ENCODE measurements at places on chromosomes 1 and 21.

- no peak for DNase-seq
Observed at GRCh38 chr21:42142627-42143026, 71.5 kb downstream of the UMODL1 start.

- no peak for DNase-seq
Observed at GRCh38 chr1:110672753-110673108, 2.0 kb downstream of the KCNA3 start.

DNA sequence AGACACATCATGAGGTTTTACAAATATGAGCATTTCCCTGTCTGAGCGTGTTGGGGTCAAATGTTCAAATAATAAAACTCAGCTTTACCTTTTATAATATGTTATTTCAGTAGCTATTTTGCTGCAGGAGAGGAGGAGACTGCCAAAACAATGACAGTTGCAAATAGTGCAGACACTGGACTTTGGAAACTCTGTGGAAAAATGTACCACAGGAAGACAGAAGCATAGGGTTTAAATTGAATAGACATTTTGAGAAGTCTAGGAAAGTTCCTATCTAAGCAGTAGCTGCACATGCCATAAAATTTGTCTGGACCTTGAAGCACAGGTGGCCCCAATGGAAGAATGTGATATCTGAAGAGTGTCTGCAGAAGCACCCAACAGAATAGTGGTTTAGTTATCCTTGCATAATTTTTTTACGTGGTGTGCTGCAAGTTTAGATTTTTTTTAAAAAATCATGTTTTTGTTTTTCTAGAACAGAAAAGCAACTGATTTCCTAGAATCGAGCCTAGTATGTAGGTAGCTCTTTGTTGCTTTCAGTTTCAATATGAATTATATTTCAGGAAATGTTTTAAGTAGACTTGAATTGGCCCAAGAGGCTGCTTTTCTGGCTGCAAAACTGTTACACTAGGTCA lies 14.0 kb upstream of the GBP5 start:
- DNase-seq: no peak

DNA sequence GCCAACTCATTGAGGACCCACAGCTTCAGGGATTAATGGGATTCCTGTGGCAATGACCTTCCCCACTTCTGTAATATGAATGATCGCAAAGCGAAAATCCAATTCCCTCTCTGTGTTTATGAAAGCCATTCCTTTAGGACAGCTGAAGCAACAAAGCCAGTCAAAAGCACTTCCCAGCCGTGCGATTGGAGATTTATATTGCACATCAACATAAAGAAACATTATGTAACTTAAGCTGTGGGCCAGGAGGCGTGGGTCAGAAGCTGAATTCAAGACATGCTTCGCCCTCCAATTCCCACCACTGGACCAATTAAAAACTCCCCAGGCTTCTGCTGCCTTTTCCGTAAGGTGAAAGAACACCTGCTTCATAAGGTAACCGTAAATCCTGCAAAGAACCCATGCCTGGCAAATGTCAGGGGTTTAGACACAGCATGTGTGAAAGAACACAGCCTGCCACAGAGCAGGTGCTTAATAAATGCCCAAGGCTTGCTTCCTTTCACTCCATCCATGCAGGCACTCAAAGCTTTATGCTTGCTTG lies 138.9 kb upstream of the SOD1 start:
- DNase-seq: no peak

- DNase-seq: no peak
Observed at GRCh38 chr1:67690411-67690810, 5.4 kb downstream of the GADD45A start.

DNA sequence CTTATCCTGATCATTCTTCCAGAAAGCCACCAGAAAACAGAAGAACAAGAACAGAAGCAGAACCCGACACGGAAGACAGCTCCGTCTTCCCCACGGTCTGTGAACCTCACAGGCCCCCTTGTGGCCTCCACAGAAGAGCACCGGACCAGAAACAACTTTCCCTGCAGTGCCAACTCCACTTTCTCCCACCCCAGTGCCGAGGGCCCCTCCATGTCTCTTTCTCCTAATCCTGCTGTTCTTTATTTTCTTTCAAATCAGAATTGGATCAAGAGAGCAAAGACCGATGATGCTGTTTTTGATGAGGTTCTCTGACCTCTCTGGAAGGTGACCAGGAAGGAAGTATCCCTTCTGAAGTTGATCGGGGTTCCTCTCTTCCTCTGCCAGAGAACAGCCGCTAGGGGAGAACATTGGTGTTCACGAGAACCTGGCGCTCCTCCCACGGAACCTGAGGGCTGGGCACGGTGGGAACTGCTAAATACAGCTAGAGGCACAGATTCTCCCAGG lies 58.9 kb upstream of the CTTNBP2NL start:
- DNase-seq: no peak

DNA sequence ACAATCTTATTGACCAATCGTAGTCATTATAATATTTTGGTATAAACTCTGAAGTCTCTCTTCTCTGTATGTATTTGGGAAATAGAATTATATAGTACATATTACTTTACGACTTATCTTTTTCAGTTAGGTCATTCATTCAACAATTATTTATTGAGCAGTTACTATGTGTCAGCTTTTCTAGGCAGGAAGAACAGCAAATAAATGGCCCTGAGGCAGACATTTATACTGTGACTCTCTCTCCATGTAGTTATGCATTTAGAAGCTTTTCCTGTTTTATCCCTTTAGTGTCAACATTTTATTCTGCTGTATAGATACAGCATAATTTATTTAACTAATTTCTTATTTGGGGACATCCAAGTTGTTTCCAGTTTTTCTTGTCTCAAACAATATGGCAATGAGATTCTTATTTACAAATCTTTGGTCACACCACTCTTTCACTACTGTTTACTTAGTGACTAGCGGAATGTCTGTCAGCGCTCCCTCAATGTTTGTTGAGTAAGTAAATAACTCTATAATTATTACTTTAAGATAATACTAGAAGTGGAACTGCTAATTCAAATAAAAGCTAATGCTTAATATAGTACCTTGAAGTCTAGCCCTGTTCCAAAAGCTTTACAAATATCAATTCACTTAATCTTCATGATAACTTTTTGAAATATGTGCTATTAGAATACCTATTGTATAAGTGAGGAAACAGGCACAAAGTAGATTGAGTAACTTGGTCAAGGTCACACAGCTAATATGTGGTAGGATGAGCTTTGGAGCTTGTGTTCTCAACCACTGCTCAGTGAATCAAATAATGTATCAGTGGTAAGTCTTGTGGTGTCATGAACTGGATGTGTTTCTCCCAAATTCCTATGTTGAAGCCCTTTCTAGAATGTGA lies 465.6 kb downstream of the SIPA1L2 start:
- no peak for DNase-seq

DNA sequence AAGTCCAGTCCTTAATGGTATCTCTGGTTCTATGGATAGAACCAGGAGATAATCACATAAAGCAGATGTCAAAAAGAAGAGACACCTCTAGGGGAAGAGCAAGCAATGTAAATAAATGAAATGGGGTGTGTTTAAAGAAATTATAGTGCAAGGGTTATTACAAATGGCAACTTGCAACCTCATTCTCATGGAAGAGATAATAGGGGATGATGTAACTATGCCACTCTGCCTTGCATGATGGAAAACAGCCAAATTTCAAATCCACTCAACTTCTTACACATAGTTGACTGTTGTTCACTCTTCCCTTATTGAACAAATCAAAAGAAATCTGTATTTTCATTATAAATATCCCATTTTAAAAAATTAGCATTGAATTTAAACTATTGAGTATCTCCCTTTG lies 274.0 kb upstream of the TMPRSS15 start:
- DNase-seq: no peak

DNA sequence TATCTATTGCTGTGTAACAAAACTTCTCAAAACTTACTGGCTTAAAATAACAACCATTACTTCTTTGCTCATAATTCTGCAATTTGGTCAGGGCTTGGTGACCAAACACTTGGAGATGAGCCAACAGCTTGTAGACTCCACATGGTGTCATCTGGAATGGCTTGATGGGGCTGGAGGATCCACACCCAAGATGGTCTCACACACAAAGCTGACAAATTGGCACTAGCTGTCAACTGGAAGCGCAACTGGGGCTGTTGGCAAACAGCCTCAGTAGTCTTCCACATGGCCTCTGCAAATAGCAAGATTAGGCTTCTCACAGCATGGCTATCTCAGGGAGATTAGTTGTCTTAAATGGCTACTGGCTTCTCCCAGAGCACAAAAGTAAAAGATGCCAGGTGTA lies 27.1 kb upstream of the MTF2 start:
- no peak for DNase-seq

- DNase-seq: no peak
Observed at GRCh38 chr1:237267743-237268142, 225.8 kb downstream of the RYR2 start.

DNA sequence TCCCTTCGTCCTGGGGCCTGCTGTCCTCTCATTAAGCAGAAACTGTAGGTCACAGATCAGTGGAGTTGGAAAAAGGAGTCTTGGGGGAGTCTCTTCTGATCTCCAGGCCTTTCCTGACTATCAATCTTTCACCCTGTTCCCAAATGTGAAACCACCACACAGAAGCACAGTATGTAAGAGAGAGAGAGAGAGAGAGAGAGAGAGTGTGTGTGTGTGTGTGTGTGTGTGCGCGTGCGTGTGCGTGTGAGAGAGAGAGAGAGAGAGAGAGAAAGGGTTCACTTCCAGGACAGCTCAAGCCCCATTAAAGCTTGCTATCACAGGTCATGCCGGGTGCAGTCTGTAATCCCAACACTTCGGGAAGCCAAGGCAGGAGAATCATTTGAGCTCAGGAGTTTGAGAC lies 1.5 kb upstream of the TTC24 start:
- no peak for DNase-seq

DNA sequence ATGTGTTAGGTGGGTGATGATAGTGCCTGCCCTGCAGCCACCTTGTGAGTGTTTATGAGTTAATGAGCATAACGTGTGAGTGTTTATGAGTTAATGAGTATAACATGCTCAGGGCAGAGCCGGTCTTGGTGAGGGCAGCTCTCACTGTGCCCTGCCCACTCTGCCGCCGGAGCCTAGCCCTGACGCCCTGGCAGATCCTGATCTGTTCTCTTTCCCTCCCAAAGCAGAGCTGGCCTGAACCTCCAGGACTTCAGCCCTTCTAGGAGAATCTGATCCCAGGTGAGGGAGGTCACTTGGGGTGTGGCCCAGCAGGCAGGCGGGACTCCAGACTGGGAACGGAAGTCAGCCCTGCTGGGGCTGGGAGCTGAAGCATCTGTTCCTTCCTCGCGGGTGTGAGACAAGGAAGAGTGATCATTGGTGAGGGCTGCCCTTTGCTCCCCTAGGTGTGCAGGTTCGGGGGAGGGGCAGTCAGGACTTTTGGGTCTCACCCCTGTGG lies 5.7 kb downstream of the FBLIM1 start:
- DNase-seq: no peak

- no peak for DNase-seq
Observed at GRCh38 chr1:158007667-158008386, 14.4 kb downstream of the KIRREL1 start.

GRCh38 chr1:174989536-174990220 lies 10.1 kb upstream of the CACYBP start:
- DNase-seq: no peak

DNA sequence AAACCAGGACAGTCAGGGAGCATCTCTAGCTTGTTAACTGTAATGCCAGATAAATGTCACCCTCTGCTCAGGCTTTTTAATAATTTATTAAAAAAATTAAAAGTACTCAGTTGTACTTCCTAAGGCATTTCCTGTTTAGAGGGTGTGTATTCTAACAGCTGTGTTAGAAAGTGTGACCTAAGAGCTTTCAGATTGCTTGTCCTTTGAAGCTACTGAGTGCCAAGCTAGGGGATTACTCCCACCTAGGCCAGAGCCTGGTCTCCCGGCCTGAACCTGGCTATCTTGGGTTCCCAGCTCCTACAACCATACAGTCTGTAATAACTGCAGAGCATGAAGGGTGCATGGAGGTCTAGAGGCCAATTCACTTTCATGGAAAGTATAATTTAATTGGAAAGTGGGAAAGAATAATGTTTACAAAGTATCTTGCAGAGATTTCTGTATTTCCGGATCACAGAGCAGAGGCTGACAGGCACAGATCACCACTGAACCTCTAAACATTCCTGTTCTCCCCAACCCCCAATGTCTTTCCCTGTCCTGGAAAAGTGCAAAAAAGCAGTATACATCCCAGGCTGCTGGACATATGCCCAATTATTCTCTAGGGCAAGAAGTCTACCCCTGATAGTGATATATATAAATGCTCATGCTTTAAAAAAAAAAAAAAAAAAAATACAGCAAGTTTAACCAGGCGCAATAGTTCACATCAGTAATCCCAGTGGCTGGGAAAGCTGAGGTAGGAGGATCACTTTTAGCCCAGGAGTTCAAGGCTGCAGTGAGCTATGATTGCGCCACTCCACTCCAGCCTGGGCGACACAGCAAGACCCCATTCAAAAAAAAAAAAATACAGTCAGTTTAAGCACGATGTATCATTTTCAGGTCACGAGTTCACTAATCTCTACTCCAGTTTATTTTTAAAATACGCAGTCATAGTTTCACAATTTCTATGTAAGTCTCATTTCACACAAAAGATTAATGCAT lies 36.7 kb upstream of the RAP1A start:
- DNase-seq: no peak

DNA sequence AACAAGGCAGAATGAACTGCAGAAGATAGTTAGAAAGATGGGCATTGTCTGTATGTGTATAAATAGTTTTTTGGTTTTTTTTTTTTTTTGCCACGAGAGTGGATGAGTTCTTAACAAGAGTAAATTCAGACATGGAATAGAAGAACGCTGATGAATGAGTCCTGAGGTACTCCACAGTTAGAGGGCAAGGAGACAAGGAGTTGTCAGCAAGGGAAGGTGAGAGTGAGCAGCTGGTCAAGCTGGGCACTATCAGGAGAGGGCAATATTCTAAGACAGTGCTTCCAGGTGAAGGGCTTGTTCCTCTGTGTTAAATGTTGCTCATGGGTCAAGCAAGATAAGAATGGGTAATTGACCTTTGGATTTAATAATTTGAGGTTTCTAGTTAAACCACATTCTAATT lies 138.6 kb upstream of the FAM78B start:
- no peak for DNase-seq

DNA sequence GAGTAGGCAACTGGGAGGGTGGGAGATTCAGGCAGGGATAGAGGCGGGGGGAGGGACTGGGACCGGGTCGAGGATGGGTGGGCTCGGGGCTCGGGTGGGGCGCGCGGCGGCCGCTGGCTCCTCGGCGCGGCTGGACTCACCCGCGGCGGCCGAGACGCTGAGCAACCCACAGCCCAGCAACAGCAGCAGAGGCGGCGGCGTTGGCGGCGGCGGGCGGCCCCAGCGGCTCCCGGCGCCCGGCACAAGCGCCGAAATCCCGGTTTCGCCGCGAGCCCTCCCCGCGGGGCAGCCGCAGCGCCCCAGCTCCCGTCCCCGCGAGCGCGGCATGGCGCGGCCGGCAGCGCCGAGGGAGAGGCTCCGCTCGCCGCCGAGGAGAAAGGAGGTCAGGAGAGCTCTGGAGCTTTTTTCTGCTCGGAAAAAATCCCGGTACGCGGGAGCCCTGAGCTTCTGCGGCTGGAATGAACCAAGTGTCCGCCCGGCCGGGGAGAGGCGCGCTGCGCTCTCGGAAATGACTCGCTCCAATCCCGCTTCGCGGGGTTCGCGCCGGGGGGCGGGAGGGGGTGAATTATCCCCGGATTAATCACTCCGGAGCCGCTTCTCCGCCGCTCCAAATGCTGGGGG lies at the start of gene CSMD2:
CSMD2 (minus strand) TSS at position 460 of the 621 bp plus-strand sequence; CDS start at position 327, 133 bp downstream.
- DNase-seq: no peak
